ENCODE measurements at places on chromosomes 2 and 18.

DNA sequence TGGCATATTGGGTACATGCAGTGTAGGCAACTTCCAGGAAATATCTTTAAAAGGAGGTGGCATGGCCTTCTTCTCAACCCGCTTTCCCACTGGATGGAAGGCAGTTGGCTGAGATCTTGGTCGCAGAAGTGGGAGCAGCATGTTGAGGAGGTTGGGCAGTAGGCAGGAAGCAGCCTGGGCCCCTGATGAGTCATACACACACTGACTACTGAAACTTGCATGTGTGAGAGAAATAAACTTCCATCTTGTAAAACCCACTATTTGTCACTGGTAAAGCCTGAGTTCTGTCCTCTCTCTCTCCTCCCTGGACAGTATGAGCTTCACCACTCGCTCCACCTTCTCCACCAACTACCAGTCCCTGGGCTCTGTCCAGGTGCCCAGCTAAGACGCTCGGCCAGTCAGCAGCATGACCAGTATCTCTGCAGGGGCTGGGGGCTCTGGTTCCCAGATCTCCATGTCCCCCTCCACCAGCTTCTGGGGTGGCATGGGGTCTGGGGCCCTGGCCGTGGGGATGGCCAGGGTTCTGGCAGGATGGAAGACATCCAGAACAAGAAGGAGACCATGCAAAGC lies 233.8 kb upstream of the SPRED2 start:
- no peak for DNase-seq

DNA sequence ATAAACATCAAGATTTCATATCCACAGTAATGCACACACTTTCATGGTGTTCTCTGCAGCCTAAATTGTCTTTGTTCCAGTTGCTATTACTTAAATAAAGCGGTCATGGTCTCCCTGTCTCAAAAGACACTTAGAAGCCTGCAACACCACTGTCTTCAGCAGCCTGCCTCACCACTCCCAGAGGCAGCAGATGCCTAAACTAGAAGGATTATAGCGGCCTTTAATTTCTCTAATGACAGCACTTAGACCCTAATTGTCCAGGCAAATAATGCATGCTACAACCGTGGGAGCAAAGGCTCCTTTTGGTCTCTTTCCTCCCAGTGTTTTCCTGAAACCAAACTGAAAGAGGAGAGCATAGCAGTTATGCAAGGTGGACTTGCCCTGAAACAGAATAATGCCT lies 248.8 kb upstream of the SLC39A10 start:
- no peak for DNase-seq

- no peak for DNase-seq
These were observed 30.1 kb downstream of the CAPN14 start for GRCh38 chr2:31187166-31187565.

- no peak for DNase-seq
These were observed 23.5 kb upstream of the SKOR2 start for GRCh38 chr18:47274961-47275360.

- DNase-seq, result no peak
These were observed 39.7 kb downstream of the ANXA4 start for GRCh38 chr2:69781321-69782248.

DNA sequence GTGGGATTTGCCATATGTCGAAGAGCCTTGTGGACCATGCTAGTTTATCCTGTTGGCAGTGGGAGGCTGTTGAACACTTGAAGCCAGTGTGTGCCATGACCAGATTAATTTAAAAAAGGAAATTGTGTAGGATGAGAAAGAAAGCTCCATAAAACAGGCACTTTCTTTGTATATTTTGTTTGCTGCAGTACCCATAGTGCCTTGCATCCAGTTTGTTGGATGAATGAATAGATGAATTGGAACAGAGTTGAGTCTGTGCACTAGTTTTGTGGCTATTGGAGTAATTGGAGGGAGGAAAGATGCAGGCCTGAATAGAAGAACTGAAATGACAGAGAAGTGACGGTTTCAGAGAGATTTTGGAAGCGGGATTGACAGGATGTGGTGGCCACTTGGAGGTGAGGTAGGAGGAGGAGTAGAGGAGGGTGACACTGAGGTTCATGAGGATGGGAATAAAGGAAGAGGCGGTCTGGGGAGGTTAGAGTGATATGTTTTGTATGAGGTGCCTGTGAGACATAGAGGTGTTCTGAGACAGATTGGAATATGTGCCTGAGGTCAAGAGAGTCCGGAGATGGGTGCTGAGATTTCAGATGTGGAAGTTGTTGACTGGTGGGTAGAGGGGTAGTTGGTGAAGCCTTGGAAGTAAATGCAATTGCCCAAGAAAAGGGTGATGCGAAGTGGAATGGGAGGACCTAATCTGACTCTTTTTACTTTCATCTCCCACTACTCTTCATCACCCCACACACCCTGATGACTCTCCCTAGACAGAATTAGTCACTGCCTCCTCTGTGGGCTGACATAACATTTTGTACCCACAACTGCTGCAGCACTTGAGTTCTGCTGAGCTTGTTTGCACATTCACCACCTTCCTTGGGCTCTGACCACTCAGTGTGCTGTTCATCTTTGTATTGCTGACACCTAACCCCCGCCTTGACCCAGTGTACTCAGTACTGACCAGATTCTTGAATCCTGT lies 5.1 kb downstream of the DGUOK start:
- no peak for DNase-seq

- DNase-seq, result no peak
These were observed 389.4 kb downstream of the CDH2 start for GRCh38 chr18:27787547-27787946.

DNA sequence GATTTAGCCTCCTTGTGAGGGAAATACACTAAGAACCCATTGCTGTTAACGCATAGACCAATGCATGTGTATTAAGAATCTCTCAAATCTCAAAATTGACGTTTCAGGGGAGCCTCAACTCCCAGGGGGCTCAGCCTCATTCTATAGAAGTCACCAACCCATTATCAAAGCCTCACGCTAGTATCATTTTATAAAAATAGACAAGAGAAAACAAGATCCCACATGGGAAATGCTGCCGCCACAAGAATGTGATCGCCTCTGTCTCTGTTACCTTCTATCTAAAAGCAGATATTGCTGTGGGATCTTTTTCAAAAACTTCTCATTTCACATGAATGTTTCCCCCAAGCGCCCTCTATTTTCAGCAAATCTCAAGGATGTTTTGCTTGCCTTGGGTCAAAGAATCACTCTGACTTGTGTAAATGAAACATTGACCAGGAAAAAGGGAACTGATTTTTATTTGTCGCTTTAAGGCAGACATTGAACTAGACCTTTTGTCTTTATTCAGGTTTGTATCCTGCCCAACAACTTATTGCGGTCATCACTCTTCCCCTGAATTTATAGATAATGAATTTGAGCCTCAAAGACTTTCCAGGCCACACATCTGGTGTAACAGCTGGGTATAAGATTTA lies 679.0 kb upstream of the ID2 start:
- no peak for DNase-seq

- no peak for DNase-seq
These were observed 190.0 kb upstream of the SESTD1 start for GRCh38 chr2:179454443-179455171.

- DNase-seq, result no peak
These were observed 1635.9 kb upstream of the LRRTM1 start for GRCh38 chr2:81940266-81940955.

GRCh38 chr18:57267368-57267925 lies 84.9 kb upstream of the ST8SIA3 start:
- DNase-seq, result no peak

- no peak for DNase-seq
These were observed 819 bp upstream of the NCOA1 start for GRCh38 chr2:24490181-24490689.

Measured in activated T-helper 1 cell treated with Interleukin-2 at 50 U/mL for 16 hours (primary cell).